ENCODE measurements at places on chromosomes 5 and 9. TPM values are rescaled to one million over a fixed set of nuclear protein-coding genes. Genes with fewer than 3 reads are reported as not detected.
A peak's percentile ranks its signal among the peaks of the same experiment; 100 is the strongest.

DND1 gene
- total RNA-seq, result 1.5 TPM

NMUR2 gene
- 0.37 TPM for total RNA-seq

ITGA1 gene
- total RNA-seq, result 76.8 TPM

- no peak overlapping the region for H3K4me3 ChIP-seq
- no peaks in the 10 kb centered on the region for H3K27me3 ChIP-seq
- H3K27ac ChIP-seq, result no peak overlapping the region
- no peaks in the 10 kb centered on the region for H3K36me3 ChIP-seq
Measured at GRCh38 chr5:3736466-3736865, 140.8 kb downstream of the IRX1 start.

DNA sequence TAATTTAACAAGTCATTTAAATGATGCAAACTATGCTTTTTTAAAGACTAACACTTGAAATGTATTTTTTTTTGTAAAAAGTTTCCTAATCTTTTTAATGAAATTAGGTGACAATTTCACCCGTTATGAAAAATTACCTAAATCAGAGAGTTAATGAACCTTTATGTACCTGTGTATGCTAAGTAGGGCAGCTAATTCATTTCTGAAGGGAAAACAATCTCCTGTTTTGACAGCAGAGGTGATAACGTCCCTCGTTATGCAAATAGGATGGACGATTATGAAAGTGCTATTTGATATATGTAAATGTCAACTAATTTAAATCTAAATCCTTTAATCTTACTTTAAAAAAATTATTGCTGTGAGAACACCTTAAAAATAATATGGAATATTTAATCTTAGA is 58.8 kb downstream of the MEF2C start:
- no peak overlapping the region for H3K4me3 ChIP-seq
- H3K4me1 ChIP-seq, result peaks cover 43% of the 10 kb centered on the region
- DNase-seq, result no peak

- no peak overlapping the region for H3K27ac ChIP-seq
- no peaks in the 10 kb centered on the region for H3K36me3 ChIP-seq
- no peak overlapping the region for H3K4me3 ChIP-seq
Measured at GRCh38 chr5:111984044-111984443, 227.1 kb upstream of the NREP start.

DNA sequence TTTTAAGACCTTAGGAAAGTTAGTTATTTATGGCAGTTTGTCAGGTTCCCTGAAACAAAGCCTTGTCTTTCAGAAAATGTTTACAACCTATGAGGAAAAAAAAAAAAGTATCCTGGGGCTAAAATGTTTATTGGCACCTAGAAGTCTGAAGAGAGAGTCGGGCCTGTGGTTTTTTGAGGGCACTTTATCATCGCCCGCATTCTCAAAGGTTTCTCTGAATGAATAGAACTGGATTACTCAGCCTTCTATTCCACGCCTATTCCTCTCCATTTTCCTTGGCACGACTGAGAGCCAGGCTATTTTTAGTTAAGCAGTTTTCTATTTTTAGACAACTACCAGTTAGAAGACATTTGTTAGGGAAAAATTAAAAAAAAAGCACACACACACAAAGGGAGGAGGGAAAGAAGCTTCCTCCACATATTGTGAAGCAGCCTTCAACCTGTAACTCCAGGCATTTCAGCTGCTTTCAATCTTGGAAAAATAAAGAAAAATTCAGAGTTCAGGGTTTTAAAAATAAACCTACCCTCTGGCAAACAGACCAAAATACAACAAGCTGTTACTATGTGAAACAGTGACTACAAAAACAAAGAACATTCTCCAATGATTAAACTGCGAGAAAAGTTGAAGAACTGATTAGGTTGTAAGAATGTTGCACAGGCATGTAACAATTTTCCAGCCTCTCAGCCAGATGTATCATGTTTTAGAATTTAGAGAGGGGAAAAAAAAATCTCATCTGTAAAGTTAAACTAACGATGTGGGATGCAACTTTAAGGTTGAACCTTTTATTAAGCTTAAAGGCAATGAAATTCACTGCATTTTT is 97.0 kb downstream of the MEF2C start:
- H3K4me1 ChIP-seq, result peaks cover 16% of the 10 kb centered on the region
- H3K36me3 ChIP-seq, result no peaks in the 10 kb centered on the region
- peak; percentile 68 for DNase-seq
- H3K4me3 ChIP-seq, result no peak overlapping the region
- no peaks in the 10 kb centered on the region for H3K27me3 ChIP-seq

- DNase-seq, result no peak
- no peak overlapping the region for H3K4me3 ChIP-seq
- H3K27me3 ChIP-seq, result no peaks in the 10 kb centered on the region
- H3K4me1 ChIP-seq, result peaks cover 11% of the 10 kb centered on the region
Measured at GRCh38 chr5:31196309-31196708, 2.8 kb downstream of the CDH6 start.

DNA sequence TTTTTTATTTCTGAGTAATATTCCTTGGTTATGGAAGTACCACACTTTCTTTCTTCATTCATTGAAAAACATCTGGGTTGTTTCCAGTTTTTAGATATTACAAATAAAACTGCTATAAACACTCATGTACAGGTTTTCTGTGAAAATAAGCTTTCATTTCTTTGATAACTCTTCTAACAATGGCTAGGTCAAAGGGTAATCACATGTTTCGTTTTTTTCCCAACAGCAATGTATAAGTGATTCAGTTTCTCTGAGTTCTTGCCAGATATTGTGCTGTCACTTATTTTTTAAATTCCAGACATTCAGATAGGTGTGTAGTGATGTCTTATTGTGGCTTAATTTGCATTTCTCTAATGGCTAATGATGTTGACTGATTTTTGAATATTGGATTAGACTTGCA is 16.7 kb upstream of the TNPO1 start:
- DNase-seq, result no peak
- H3K27ac ChIP-seq, result no peak overlapping the region
- no peaks in the 10 kb centered on the region for H3K36me3 ChIP-seq
- H3K27me3 ChIP-seq, result no peaks in the 10 kb centered on the region
- no peak overlapping the region for H3K4me3 ChIP-seq

DNA sequence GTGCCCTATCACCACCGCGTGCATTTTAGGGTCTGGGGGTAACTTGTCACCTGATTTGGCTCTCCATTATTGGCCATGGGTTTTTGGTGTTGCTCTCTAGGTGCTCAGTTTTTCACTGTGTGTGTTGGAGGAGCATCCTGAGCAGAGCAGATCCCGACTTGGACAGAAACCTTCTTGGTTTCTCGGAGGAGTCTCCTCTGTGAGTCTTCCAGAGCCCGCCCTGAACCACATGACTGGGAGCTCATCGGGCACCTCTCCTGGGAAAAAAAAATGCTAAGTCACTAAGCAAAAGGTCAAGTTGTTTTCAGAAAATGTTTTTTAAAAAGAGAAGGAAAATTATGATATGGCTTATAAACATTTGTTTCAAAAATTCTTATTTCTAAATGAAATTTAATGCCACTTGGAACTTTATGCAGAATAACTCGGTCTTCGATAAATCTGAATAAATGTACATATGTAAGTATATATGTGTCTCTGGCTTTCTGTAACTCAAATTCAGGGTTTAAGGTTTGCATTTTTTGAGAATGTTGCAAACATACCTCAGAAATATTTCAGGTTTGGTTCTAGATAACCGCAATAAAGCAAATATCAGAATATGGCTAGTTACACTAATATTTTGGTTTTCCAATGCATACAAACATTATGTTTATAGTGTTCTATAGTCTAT is 255.2 kb downstream of the AUH start:
- DNase-seq, result no peak
- H3K4me3 ChIP-seq, result no peak overlapping the region
- peaks cover under 1% of the 10 kb centered on the region for H3K4me1 ChIP-seq
- no peaks in the 10 kb centered on the region for H3K27me3 ChIP-seq
- no peaks in the 10 kb centered on the region for H3K36me3 ChIP-seq
- no peak overlapping the region for H3K27ac ChIP-seq

Measured in upper lobe of left lung (tissue), 6 donors.